ENCODE measurements at places on chromosomes 6 and 20. TPM values are rescaled to one million over a fixed set of nuclear protein-coding genes. Genes with fewer than 3 reads are reported as not detected.
A peak's percentile ranks its signal among the peaks of the same experiment; 100 is the strongest.

DNA sequence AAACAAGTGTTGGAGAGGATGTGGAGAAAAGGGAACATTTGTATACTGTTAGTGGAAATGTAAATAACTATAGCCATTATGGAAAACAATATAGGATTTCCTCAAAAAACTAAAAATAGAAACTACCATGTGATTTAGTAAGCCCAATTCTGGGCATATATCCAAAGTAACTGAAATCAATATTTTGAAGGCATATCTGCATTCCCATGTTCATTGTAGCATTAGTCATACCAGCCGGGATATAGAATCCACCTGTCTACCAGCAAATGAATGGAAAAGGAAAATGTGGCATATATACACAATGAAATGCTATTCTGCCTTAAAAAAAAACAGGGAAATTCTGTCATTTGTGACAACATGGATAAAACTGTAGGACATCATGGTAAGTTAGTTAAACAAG lies 15.3 kb upstream of the C6orf58 start:
- H3K27me3 ChIP-seq = peaks cover 7% of the 10 kb centered on the region
- no peak for DNase-seq
- H3K27ac ChIP-seq = no peak overlapping the region

DNA sequence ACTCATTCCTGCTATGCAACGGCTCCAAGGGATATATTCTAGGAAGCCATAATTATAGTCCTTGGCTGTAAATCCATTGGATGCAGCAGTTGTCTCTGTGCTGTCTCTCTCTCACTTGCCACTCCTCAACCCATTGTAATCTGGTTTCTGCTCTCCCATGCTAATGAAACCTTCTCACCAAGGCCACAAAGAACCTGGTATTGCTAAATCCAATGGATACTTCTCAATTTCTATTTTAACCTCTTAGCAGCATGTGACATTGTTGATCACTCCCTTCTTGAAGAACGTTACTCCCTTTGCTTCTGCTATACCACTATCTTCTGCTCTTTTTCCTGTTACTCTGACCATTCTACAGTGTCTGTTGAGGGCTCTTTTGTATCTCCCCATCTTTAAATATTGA lies 39.8 kb upstream of the GCLC start:
- H3K27me3 ChIP-seq = no peaks in the 10 kb centered on the region
- DNase-seq = no peak
- no peak overlapping the region for H3K4me3 ChIP-seq
- H3K36me3 ChIP-seq = no peaks in the 10 kb centered on the region

DNA sequence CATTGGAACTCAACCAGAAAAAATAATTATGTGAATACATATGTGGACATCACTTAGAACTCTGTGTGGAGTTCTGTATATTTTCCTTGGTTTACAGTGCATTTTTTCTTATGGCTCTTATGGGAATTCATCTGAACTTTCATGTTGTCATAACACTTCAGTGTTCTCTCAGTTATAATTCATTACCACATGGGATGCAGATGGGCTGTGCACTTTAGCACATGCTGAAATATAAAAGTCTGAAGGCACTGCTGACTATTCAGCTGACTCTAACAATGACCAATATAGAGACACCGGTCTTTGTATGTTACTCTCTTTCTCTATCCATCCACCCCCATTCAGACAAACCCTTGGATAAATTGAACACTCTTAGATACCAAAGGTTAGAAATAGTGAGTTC lies 29.3 kb downstream of the GRIK2 start:
- H3K27ac ChIP-seq = no peak overlapping the region
- peaks cover 4% of the 10 kb centered on the region for H3K4me1 ChIP-seq
- no peak overlapping the region for H3K4me3 ChIP-seq
- DNase-seq = no peak
- H3K36me3 ChIP-seq = no peaks in the 10 kb centered on the region

- H3K27ac ChIP-seq = no peak overlapping the region
- H3K36me3 ChIP-seq = no peaks in the 10 kb centered on the region
- DNase-seq = no peak
- no peaks in the 10 kb centered on the region for H3K4me1 ChIP-seq
Observed at GRCh38 chr6:15752820-15753219, 90.0 kb upstream of the DTNBP1 start.

CDH4 gene
- total RNA-seq = 1.6 TPM

- no peak overlapping the region for H3K4me3 ChIP-seq
- H3K4me1 ChIP-seq = peaks cover 5% of the 10 kb centered on the region
- peaks cover 12% of the 10 kb centered on the region for H3K36me3 ChIP-seq
- no peaks in the 10 kb centered on the region for H3K27me3 ChIP-seq
- no peak for DNase-seq
Observed at GRCh38 chr6:108872141-108872557, 23.9 kb downstream of the ARMC2 start.

MYO6 gene
- total RNA-seq = 70.0 TPM

BPI gene
- total RNA-seq = not detected

HEY2 gene
- total RNA-seq = 11.7 TPM

ENPP4 gene
- total RNA-seq = 4.8 TPM

DNA sequence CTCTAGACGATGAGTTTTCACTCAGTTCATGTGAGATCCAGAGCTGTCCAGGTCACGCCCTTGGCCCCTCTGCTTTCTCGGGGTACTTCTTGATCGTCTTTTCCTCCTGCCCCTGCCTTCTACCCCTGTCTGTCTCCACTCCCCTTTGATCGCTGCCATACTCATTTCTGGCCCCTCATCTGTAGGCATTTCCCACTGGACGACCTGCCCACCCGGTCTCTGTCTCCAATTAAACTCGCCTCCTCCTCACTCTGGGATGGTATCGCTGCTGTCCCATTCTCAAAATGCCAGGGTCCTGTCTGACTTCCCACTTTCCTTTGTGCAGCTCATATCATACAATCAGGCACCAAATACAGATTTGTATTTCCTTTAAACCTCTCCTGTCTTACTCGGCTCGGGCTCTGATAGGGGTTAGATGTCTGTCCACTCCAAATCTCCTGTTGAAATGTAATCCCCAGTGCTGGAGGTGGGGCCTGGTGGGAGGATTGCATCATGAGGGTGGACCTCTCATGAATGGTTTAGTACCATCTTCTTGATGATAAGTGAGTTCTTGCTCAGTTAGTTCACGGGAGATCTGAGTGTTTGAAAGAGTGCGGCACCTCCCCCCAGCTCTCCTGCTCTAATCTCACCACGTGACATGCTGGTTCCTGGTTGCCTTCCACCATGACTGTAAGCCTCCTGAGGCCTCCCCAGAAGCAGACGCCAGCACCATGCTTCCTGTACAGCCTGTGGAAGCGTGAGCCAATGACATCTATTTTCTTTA lies 3.5 kb upstream of the SYNJ2 start:
- H3K27ac ChIP-seq = peak overlapping the region; percentile 39
- H3K36me3 ChIP-seq = no peaks in the 10 kb centered on the region
- peaks cover 3% of the 10 kb centered on the region for H3K27me3 ChIP-seq

DNA sequence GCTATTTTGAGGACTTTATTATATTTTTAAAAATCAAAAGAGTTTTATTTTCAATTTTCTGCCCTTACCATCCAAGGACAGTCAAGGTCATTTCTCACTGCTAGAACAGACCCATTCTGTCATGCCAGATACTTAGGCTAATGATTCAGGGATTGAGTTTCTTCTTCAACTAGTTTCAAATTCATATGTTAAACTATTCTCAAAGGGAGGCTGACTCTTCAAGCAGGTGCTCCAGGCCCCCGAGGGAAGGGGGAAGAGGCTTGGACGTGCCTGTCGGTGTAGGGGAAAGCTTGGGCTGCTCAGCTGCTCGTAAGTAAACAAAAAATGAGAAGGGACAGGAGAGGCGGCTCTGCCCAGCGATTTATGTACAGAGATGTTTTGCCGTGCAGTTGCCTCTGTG lies 69.4 kb upstream of the MYLIP start:
- H3K4me3 ChIP-seq = no peak overlapping the region
- no peaks in the 10 kb centered on the region for H3K36me3 ChIP-seq
- DNase-seq = no peak
- H3K4me1 ChIP-seq = peaks cover 15% of the 10 kb centered on the region
- H3K27ac ChIP-seq = no peak overlapping the region
- H3K27me3 ChIP-seq = no peaks in the 10 kb centered on the region

- H3K36me3 ChIP-seq = peaks cover 10% of the 10 kb centered on the region
- no peak overlapping the region for H3K4me3 ChIP-seq
- no peak for DNase-seq
Observed at GRCh38 chr6:82894653-82895259, 170.9 kb downstream of the UBE3D start.

HSD17B8 gene
- total RNA-seq = 15.0 TPM

DNA sequence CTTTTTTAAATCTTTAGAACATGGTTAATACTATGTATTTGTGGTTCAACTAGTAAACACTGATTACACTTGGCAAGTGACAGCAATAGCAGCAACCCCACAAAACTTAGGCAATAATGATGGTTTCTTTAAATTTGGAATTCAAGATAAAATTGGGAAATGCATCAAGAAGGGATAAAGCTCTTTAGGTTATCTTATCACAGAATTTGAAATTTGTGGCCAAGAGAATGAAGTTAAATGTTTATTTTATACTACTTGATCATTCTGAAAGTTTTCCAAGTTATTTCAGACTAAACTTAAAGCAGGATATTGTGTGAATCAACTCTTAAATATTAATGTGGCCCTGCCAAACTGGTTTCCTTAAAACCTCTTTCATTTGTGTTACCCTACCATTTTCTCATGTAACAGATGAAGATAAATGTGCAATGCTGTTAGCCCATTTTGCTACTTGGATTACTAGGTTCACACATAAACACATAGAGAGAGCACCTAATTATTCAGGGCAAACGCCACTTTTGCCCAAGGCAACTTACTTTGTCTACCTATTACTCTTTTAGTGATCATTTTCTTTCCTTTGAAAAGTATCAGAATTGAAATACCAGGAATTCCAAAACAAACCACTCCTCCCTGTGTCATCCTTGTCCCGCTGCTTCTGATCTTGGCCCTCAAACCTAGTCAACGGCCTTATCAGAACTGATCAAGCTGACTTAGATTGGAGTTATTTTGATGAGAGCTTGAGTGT lies 186.7 kb upstream of the TENT5A start:
- peaks cover 47% of the 10 kb centered on the region for H3K4me1 ChIP-seq
- no peaks in the 10 kb centered on the region for H3K36me3 ChIP-seq

DNA sequence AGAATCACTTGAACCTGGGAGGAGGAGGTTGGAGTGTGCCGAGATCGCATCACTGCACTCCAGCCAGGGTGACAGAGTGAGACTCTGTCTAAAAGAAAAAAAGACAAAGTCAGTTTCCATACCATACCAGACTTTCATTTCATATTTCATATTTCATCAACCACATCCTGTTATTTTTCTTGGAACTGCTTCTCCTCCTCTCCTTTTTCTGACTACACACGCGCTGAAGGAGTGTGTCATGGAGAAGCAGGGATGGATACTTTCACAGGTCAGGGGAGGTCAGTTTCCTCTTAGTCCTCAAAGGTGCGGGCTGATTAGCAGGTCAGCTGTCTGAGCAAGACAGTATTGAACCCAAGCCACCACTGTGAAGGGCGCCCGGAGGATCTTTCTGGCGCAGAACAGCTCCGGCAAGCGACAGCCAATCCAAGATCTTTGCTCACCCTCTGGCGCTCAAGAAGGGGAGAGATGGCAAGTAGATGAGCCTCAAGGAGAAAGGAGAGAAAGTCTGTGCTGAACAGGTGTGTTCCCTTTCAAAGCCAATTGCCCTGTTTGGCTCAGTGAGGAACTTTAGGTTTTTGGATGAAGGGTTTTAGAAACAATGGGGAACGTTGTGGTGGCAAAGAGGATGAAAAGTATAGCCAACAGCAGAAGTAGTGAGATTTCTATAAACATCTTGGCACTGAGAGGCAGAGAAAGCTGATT lies 18.9 kb upstream of the SYNJ2 start:
- no peak overlapping the region for H3K4me3 ChIP-seq
- H3K27ac ChIP-seq = peak overlapping the region; percentile 22
- H3K4me1 ChIP-seq = peaks cover 4% of the 10 kb centered on the region
- no peak for DNase-seq

ARHGAP40 gene
- 0.54 TPM for total RNA-seq

GRCh38 chr20:4813863-4814695 lies 92.4 kb downstream of the PRND start:
- H3K27me3 ChIP-seq = no peaks in the 10 kb centered on the region
- DNase-seq = no peak

NCOA5 gene
- 37.1 TPM for total RNA-seq

DNA sequence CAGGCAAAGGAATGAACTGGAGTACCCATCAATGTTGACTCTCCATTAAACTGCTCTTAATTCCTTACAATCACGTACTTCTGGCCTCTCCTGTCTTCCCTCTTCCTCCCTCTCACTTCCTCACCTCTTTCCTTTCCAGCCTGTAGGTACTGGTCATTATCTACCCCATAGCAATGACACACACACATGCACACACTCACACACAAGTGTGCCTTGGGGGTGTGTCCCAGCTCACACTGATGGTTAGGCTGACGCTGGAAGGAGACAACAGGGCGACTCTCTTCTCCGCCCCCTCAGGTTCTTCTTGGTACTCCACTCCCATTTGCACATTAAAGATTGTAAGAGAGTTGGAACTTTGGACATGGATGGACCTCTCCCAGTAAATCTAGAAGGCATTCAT lies 14.0 kb upstream of the SERPINB9 start:
- peaks cover 10% of the 10 kb centered on the region for H3K4me1 ChIP-seq
- H3K36me3 ChIP-seq = peaks cover 3% of the 10 kb centered on the region
- no peak overlapping the region for H3K27ac ChIP-seq
- no peaks in the 10 kb centered on the region for H3K27me3 ChIP-seq

GRCh38 chr20:59873409-59873808 lies 60.0 kb downstream of the SYCP2 start:
- no peaks in the 10 kb centered on the region for H3K4me1 ChIP-seq
- H3K27ac ChIP-seq = no peak overlapping the region
- no peak overlapping the region for H3K4me3 ChIP-seq

- no peaks in the 10 kb centered on the region for H3K36me3 ChIP-seq
- H3K27ac ChIP-seq = no peak overlapping the region
- no peak overlapping the region for H3K4me3 ChIP-seq
- no peak for DNase-seq
- no peaks in the 10 kb centered on the region for H3K4me1 ChIP-seq
- no peaks in the 10 kb centered on the region for H3K27me3 ChIP-seq
Observed at GRCh38 chr6:74289884-74290283, 593.9 kb downstream of the CD109 start.

MLN gene
- not detected for total RNA-seq

- peaks cover 52% of the 10 kb centered on the region for H3K4me1 ChIP-seq
- no peaks in the 10 kb centered on the region for H3K36me3 ChIP-seq
- H3K27me3 ChIP-seq = no peaks in the 10 kb centered on the region
- no peak for DNase-seq
- no peak overlapping the region for H3K27ac ChIP-seq
Observed at GRCh38 chr6:139777202-139777970, 402.9 kb upstream of the CITED2 start.

RAB44 gene
- not detected for total RNA-seq

- no peak overlapping the region for H3K27ac ChIP-seq
- no peaks in the 10 kb centered on the region for H3K27me3 ChIP-seq
- H3K36me3 ChIP-seq = peaks cover 3% of the 10 kb centered on the region
- no peak overlapping the region for H3K4me3 ChIP-seq
Observed at GRCh38 chr20:25626779-25627178, 3.0 kb upstream of the NANP start.

DNA sequence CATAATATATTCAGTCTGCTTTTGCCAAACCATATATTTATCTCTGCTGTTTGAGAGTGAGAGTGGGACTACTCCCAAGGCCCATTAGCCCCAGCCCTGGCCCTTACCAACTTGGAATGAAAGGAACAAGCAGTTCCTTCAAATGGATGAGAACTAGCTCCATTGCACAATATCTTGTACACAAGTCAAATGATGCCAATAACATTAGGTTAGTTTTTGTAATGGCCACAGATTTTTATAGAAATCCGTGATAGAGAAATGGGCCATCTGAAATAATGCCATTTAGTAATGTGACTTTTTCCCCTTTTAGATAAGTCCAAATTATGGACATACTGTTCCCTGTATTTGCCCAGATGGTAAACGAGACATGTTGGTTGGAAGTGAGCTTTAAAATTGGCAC lies 117.0 kb downstream of the MAP3K7 start:
- DNase-seq = no peak
- no peaks in the 10 kb centered on the region for H3K36me3 ChIP-seq
- H3K4me3 ChIP-seq = no peak overlapping the region
- no peaks in the 10 kb centered on the region for H3K4me1 ChIP-seq
- no peak overlapping the region for H3K27ac ChIP-seq
- no peaks in the 10 kb centered on the region for H3K27me3 ChIP-seq

Measured in mesothelial cell of epicardium (in vitro differentiated cells).